ENCODE measurements at places on chromosomes 5 and 9. TPM values are rescaled to one million over a fixed set of nuclear protein-coding genes. Genes with fewer than 3 reads are reported as not detected.

DNA sequence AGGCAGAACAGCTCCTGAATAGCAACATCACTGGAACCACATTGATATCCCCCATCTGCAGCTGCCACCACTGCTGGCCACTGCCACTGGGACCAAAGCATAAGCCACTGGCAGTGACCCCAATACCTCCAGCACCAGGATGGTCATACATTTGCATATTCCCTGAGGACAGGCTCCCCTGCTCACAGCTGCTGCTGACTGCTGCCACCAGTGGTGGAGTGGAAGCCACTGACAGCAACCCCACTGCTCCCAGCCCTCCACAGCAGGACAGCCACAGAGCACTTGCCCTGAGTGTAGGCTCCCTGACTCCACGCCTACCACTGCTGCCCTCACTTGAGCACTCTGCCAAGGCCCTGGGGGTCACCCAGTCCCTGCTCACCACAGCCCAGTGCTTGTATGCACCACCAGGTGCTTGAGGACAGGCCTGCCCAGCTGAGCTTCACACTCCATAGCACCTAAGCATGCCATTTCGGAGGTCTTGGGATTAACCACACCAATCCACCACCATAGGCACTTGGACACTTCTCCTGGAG is 327.4 kb upstream of the RPS23 start:
- no peak for DNase-seq

GRCh38 chr5:123035918-123036390 is 571 bp downstream of the PPIC start:
- peak; percentile 63 for DNase-seq

DNA sequence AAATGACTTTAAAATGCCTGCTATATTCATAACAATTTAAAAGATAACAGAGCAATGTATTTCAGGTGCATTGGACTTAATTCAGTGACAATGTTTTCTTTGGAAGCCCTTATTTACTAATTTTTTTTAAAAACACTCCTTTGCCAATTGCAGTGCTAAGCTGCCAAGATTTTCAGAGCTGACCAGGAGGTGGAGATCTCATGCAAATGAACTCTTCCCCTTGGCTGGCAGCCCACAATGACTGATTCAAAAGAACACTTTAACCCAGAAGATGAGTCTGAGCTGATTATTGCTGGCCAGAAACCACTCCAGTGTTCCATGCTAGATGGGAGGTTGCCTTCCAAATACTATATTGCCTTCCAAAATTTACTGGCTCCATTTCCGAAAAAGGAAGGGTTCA is 128.3 kb upstream of the CCNH start:
- DNase-seq, result peak; percentile 83

DNA sequence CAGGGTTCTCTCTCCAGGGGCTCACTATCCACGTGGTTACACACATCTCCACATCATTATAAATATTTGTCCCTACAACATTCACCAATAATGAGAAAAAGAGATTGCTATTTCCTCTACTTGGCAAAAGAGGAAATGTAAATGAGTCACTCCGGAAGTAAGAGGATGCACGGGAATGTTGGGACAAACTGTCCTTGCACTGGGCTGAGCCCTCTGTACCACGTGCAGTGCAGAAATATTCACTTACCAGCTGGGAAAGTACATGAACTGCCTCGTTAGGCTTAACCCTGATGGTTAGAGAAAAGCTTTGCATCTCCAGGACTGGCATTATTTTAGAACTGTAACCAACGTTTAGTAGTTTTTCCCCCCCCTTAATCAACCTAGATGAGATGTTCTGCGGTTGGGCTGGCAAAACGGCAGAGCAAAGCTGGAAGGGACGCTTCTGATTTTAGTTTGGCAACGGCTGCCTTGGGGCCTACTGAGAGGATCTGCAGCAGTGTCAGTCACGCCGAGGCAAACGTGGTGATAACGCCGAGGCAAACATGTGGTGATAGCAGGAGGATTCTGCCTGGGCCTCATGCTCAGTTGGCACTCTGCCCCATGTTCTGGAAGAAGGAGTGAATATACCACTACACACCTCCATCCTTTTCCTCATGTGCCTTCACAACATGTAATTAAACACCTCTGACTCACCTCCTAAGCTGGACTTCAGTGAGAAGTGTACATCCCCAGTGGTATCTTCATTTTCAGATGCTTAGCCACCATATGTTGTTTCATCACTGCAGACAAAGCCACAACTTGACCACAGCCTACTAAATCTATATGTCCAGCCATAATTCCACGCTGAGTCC is 661.4 kb upstream of the KLF4 start:
- DNase-seq, result no peak

- no peak for DNase-seq
These were observed 512.2 kb upstream of the ZNF608 start for GRCh38 chr5:125258615-125259014.

- DNase-seq, result peak; percentile 82
These were observed 1.1 kb downstream of the CFAP77 start for GRCh38 chr9:132411091-132411508.

- peak; percentile 85 for DNase-seq
These were observed 10.8 kb downstream of the KCNV2 start for GRCh38 chr9:2727966-2728613.

Gene IRX1
- total RNA-seq, result not detected

Gene IGIP
- total RNA-seq, result 29.5 TPM

Gene GRM6
- not detected for total RNA-seq

Gene EEIG1
- total RNA-seq, result 406 TPM
